Kidney tubule cell (primary cell): ENCODE measurements at places on chromosomes 16 and 17.

DNA sequence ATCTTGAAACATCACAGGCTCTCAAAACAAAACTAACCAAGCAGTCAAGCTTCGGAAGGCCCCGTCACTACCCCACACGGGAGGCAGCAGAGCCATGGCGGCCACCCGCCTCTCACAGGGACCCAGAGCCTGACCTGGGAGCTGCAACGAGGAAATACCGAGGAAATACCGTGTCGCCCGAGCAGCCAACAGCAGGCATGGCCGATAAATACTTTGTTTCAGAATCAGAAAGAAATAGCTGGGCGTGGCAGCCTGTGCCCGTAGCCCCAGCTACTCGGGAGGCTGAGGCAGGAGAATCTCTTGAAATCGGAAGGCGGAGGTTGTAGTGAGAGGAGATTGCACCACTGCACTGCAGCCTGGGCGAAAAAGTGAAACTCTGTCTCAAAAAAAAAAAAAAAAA lies 6.9 kb downstream of the LMF1 start:
- no peak for DNase-seq

GRCh38 chr17:82929011-82929622 lies 89.3 kb upstream of the ZNF750 start:
- DNase-seq: no peak

DNA sequence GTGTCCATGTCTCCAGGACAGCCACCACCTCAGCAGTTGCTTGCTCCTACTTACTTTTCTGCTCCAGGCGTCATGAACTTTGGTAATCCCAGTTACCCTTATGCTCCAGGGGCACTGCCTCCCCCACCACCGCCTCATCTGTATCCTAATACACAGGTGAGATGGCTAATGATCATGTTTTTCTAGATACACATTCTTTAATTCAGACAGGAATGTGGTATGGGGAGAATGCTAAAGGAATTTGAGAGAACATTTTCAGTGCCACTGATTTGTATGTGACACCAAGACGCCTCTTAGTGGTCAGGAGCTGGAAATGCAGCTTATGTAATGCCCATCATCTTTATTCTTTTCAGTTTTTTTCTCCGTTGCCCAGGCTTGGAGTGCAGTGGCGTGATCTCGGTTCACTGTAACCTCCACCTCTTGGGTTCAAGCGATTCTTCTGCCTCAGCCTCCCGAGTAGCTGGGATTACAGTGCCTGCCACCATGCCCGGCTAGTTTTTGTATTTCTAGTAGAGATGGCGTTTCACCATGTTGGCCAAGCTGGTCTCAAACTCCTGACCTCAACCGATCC lies 8.9 kb upstream of the RAPGEFL1 start:
- peak; percentile 79 for DNase-seq

DNA sequence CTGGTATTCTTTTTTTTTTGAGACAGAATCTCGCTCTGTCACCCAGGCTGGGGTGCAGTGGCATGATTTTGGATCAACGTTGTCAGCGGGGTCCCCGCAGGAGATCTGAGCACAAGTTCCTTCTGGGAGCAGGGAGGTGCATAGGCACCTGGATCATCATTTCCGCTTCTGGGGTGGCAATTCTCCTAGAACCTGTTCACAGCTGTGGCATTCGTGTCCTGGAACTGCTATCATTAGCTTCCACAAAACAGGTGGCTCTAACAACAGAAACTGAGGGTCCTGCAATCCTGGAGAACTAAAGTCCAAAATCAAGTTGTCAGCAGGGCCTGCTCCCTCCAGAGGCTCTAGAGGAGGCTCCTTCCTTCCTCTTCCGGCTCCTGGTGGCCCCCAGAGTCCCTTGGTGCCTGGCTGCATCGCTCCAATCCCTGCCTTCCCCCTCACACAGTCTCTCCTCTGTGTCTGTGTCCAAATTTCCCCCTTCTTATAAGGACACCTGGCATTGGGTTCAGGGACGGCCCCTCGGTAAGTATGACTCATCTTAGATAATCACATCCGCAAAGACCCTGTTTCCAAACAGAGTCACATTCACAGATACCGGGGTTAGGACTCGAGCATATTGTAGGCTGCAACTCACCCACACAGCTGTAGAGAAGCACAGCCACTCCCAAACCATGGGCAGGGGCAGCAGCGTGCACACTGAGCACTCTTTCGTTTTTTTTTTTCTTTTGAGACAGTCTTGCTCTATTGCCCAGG lies 43.5 kb upstream of the KLHDC4 start:
- DNase-seq: no peak

DNA sequence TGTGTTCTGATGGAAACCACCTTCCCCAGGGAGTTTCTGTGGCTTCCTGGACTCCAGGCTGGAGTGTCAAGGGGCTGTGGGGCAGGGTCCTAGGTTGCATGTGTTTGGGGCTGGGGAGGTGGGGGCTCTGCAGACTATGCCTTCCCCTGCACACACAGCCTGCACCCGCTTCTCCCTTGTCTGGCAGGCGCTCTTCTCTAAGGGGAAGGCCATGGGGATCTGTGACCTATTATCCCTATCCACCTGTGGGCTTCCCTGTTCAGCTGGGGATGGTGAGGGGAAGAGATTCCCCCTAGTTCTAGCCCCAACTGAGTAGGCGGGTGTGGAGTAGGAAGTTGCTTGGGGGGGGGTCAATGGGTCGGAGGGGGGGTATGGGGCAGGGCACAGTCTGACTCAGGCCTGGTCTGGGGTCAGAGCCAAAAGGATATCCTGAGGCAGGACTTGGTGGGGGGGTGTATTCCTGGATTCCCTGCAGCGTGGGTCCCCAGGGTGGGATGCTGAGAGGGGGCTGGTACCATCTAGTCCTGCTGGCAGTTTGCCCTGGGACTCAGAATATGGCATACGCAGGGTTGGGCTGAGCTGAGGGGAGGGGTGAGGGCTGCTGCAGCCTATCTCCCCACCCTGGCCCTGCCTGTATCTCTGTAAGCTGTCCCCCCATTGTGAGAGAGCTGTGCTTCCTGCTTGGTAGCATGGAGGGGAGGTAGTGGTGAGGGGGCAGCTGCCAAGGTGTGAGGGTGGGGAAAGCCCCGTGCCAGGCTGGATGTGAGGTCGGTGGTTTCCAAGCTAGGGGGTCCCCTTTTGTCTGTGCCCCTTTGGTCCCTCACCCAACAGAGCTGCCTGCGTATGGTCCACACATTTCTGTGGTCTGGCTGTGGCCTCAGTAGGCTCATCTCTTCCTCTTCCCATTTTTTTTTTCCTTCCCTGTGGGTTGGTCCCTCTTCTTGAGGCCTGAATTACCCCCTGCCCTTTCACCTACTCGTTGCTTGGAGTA lies 14.7 kb downstream of the RARA start:
- DNase-seq: no peak
